HuH-7 (cell line): ENCODE measurements at places on chromosomes 2 and 18.

GRCh38 chr18:37527395-37527794 is 38.2 kb downstream of the CELF4 start:
- no peak for DNase-seq

GRCh38 chr2:98378901-98379300 is 32.6 kb downstream of the CNGA3 start:
- no peak for DNase-seq

GRCh38 chr18:49025426-49025766 is 74.6 kb upstream of the SMAD7 start:
- DNase-seq, result no peak

GRCh38 chr2:66790651-66791181 is 355.8 kb downstream of the MEIS1 start:
- DNase-seq, result no peak

- no peak for DNase-seq
Measured at GRCh38 chr2:185979546-185980071, 241.0 kb downstream of the FSIP2 start.

DNA sequence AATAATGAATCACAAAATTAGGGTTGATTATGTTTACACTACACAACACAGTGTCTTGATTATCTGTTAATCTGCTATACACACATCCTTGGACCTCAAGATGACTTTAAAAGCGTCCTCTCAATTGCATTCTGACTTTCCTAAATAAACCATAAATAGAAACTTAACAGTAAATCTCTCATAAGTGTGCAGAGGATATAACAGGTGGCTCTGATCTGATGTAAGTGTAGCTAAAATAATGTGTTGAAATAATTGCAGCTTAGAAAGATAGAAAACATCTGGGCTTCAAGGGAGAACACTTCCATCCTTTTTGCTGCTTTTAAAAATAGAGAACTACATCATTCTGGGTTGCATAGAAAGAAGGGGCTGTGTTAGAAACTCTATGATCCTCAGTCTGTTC is 78.4 kb upstream of the EFEMP1 start:
- no peak for DNase-seq

DNA sequence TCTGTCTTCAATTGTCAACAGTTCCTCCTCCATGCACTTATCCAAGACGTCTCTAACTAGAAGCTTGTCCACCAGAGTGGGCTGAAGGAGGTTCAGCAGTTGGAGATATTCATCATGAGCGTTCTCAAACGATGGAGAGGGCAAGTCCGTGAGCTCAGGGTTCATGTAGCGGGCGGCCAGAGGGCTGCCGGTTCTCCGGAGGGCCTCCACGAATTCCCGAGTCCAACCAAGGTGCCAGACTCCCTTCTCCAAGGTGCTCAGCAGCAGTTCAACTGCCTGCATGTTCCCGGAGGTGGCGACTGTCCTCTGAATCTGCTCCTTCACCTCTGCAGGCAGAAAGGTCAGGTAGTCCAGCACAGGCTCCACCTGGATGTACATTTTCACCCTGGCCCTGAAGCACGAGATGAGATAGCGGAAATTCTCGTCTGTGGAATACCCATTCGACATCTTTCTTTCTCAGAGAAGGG is 590 bp downstream of the IFIH1 start:
- peak; percentile 20 for DNase-seq

DNA sequence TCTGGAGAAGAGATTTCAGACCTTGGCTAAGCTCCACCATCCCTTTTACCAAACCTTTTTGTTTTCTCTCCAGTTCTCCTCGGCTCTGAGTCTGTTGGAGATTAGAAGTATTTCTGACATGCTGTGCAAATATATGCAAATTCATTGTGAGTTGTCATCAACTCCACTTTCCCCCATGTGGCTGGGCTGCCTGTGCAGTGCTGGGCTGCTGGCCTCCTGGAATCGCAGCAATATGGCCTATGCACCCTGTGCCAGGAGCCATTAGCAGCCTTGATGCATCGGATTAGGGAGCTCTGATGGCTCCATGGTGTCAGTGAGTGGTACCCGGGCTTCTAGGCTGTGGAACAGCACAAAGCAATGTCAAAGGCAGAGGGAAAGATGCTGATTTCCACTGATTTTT is 80.0 kb downstream of the GPR39 start:
- DNase-seq, result no peak
